ENCODE measurements at places on chromosomes 1 and 21. TPM values are rescaled to one million over a fixed set of nuclear protein-coding genes. Genes with fewer than 3 reads are reported as not detected.

DNA sequence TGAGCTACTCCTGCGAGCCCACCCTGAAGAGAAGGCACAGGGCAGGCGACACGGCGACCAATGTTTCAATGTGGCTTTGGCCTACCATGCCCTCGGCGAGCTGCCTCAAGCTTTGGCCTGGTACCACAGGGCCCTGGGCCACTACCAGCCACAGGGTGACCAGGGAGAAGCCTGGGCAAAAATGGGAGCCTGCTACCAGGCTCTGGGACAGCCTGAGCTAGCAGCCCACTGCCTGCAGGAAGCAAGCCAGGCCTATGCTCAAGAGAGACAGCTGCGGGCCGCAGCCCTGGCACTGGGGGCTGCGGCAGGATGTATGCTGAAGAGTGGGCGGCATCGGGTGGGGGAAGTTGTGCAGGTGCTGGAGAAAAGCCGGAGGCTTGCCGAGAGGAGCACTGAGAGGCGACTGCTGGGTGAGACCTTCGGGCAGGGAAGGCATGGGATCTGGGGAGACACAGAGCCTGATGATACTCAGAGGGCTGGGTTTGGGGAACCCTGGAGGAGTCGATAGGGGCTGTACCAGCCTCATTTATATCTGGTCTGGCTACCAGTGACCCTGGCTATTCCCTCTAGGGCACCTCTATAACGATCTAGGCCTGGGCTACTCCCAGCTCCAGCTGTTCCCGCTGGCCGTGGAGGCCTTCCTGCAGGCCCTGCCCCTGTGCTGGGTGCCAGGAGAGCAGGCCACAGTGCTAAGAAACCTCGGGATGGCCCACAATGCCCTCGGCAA lies 2.3 kb downstream of the TTC24 start:
- DNase-seq: no peak

GRCh38 chr1:94119796-94120569 lies 965 bp downstream of the ABCA4 start:
- no peak for DNase-seq

DNA sequence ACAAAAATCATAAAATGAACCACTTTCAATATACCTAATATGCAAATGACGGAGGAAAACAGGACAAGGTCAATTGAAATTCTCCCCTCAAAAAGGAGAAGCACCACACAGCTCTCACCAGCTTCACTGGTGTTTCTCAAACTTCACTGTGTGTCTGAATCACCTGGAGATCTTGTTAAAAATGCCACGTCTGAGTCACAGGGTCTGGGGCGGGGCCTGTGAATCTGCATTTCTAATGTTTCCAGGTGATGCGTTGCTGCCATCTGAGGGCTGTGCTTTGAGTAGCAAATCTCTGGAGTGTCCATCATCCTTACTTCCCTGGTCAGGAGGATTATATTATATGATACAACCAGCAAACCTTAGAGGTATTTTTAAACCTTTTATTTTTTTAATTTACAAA lies 9.0 kb downstream of the CLDN19 start:
- no peak for DNase-seq

- DNase-seq: no peak
Measured at GRCh38 chr1:53891018-53891417, 1.4 kb upstream of the YIPF1 start.

DNA sequence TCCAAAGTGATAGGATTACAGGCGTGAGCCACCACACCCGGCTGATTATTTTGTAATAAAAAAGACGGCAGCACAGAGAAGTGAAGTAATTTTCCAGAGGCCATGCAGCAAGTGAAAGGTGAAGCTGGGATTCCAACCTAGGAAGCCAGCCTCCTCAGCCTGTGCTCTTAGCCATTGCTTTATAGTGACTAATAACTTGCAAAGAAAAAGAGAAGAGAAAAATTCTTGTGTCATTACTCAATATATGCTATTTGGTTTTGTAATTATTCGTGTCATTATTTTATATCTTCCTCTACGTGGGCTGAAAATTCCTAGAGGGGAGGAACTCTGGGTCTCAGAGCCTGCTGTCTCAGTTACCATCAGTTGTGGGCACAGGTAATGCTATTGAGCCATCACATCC lies 1.6 kb upstream of the IER5 start:
- DNase-seq: no peak

GRCh38 chr1:163076446-163076845 lies 7.3 kb downstream of the RGS4 start:
- no peak for DNase-seq

DNA sequence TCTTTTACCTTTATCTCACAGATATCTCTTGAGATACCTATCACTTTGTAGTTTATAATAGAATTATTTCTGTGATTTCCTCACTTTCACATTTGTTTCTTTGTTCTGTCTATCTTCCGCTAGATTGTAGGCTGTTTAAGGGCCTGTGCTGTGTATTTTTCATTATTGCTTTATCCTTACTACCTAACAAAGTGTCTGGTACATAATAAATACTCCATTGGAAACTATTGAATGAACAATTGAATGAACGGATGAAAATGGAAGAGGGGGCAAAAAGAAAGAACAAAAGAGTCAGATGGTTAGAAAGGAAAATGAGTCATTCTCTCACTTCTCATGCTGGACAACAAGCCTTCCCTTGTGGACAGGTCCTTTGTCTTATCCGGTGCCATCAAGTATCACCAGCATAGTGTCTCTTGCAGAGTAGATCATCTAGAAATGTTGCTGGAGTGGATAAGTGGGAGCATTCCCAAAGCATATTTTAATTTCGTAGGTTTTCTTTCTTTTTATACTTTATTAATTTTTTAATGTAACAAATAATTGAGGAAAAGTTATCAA lies 159.8 kb downstream of the NEK7 start:
- no peak for DNase-seq

GRCh38 chr1:88210103-88210787 lies 473.8 kb upstream of the PKN2 start:
- DNase-seq: no peak

GRCh38 chr1:118815909-118816308 lies 172.2 kb downstream of the TBX15 start:
- DNase-seq: no peak

- no peak for DNase-seq
Measured at GRCh38 chr1:243598433-243598832, 251.6 kb downstream of the AKT3 start.

GRCh38 chr1:206674236-206674635 lies 10.5 kb upstream of the MAPKAPK2 start:
- DNase-seq: no peak

The MROH9 gene
- polyA plus RNA-seq: 1.1 TPM

The FCAMR gene
- 0.07 TPM for polyA plus RNA-seq

The AK5 gene
- 1.4 TPM for polyA plus RNA-seq

All from left lung (tissue), 14 donors.